Kidney glomerular epithelial cell (primary cell): ENCODE measurements at places on chromosomes 3 and 15.
A peak's percentile ranks its signal among the peaks of the same experiment; 100 is the strongest.

GRCh38 chr3:69890084-69890483, 109.4 kb upstream of the SAMMSON start:
- peak; percentile 64 for DNase-seq

DNA sequence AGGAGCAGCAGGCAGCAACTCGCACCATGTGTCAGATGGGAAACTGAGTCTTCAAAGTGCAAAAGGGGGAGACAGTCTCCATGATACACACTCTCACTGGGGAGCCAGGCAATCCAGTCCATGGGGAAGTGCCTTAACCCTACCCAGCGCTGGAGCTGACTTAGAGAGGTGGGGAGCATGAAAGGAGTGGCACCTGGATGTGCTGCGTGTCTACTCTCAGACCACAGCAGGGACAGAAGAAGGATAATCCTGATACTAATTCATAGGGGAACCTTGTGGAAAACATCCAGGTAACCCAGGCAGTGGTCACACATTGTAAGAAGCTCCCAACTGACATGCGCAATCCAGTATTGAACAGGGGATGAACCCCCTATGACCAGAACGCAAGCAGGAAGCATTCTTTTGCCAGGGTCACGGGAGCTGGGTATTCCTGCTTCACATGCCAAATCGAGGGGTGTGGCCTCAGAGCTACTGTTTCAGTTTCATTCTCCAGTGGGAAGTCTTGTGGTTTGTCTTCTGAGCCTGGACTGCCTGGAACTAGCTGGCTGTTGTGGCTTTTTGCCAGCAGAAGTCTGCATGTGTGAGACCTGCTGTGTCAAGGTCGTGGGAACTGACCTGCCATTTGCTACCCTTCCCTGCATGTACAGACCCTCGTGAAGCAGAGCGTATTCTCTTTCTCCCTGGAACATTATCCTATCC, 367.6 kb upstream of the NDN start:
- no peak for DNase-seq

- DNase-seq, result no peak
Observed at GRCh38 chr3:20589275-20589674, 403.3 kb upstream of the SGO1 start.

- peak; percentile 15 for DNase-seq
Observed at GRCh38 chr3:17032407-17033034, 147.8 kb downstream of the PLCL2 start.

GRCh38 chr3:188947401-188948280, 224.1 kb upstream of the TPRG1 start:
- peak; percentile 79 for DNase-seq

- DNase-seq, result no peak
Observed at GRCh38 chr15:31361764-31362515, 35.3 kb downstream of the KLF13 start.

GRCh38 chr3:42529468-42529867, 27.0 kb downstream of the VIPR1 start:
- DNase-seq, result no peak

DNA sequence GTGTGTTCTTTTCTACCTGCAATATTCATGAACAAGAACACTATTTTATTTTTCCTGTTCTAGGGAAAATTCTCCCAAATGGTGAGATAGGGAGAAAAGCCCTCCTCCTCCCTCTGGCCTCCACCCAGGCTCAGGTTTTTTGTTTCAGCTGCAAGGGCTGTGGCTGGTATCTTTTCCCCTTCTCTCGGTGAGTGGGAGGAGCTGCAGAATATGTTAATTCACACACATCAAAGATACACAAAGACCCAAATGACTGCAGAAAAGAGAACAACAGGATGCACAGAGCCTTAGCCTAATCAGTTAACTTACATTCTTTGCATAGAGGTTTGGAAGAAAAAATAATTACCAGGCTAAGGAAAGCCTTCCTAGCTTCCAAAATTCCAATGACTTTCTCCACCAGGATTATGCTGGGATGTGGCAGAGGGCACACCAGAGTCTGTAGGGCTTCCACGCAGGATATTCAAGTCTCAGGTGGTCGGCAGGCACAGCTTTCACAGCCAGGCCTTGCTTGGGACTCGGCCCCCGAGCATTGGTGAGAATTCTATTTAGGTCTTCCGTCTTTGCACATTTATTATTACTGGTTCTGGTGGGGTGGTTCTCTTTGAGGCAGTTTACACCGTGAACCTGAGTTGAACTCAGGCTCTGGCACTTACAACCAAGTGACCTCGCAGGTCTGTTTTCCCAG, 64.9 kb downstream of the ABHD5 start:
- DNase-seq, result no peak

DNA sequence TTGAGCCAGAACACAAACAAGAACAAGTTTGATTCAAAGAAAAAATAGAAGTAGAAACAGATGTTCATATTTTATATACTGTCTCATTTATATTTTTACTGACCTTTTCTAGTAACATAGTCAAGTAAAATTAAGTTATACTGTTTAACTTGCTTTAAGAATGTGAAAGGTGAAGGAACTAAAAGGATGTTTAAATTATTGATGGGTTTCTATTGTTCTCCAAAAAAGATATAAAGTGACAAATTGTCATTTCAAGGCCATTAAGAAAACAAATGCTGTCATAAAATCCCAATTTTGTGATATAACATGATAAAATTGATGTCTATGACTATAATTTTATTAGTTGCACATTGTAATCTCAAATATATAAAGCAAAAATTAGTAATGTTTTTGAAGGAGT, 7.3 kb downstream of the GPR149 start:
- DNase-seq, result no peak

DNA sequence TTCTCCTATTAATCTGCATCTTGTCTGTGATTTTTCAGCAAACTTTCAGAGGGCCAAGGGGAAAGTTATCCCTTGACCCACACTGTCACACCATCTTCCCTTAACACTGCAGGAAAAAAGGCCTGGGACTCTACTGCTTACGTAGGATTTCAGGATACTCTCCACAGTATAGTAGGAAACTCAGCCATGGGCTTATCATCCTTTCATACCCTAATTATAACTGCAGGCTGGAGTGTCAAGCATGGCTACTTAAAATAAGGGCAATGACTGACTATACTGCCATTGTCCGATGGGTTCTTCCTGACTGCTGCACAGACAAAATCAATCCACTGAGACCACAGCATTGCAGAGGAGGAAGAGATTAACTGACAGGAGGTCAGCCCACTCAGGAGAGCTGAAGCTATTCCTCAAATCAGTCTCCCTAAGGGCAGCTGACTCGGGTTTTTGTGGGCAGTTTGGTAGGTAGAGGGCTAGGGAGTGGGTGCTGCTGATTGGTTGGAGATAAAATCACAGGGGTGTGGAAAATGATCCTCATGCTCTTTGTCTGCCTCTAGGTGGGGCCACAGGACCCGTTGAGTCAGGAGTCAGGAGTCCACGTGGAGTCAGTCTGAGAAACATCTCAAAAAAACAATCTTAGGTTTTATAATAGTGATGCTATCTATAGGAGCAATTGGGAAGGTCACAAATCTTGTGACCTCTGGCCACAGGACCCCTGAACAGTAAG, 118.2 kb upstream of the STRIT1 start:
- DNase-seq, result no peak

GRCh38 chr3:140344082-140344454, 333.8 kb upstream of the TRIM42 start:
- no peak for DNase-seq

DNA sequence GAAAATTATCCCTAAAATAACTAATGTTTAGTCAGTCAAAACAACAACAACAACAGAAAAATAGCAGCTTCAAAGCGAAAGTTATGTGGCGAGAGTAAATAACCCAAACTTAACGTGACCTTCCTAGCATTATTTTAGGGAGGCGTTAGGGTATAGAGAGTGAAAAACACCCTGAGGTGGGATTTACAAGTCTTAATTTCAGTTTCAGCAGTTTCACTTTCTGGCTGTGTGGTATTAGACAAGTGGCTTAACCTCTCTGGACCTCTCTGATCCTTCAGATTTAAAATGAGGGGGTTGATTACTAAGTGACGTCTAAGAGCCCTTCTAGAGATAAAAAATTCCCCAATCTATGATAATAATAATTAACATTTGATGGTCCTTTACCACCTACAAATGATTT, 291.2 kb downstream of the ZBTB20 start:
- no peak for DNase-seq

DNA sequence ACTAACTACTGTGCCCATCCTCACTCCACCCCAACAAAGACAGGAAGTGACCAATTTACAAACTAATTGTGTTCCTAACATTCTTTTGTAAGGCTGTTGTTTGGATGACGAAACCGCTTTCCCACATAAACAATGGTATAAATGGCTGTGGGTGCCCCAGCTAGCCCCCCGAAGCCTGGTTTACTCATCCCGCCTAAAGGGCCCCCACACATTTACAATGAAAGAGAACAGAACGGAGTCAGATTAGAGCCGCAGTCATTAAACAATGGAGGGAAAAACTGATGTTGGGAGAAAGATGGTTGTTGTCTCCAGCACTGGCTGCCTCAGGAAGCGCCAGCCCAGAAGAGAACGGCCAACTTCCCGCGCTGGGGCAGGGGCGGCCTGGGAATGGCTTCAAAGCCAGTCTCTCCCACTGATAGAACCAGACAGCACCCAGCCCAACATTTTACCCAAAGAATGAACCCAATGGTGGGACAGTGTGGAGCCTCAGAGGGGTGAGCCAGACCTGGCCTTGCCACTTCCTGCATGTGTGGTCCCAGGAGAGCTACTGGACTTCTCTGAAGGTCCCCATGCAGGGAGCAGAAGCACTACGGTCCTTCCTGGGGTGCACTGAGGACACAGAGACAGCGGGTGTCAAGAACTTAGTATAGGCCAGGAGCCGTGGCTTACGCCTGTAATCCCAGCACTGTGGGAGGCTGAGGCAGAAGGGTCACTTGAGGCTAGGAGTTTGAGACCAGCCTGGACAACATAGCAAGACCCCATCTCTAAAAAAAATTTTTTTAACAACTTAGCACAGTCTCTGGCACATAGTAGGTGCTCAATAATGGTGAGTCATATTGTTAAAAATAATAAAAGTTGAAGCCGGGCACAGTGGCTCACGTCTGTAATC, 75.8 kb upstream of the GATA2 start:
- DNase-seq, result no peak

- DNase-seq, result no peak
Observed at GRCh38 chr3:142498397-142499180, 50.8 kb upstream of the XRN1 start.

GRCh38 chr15:64859226-64859625, 17.5 kb downstream of the PLEKHO2 start:
- no peak for DNase-seq

DNA sequence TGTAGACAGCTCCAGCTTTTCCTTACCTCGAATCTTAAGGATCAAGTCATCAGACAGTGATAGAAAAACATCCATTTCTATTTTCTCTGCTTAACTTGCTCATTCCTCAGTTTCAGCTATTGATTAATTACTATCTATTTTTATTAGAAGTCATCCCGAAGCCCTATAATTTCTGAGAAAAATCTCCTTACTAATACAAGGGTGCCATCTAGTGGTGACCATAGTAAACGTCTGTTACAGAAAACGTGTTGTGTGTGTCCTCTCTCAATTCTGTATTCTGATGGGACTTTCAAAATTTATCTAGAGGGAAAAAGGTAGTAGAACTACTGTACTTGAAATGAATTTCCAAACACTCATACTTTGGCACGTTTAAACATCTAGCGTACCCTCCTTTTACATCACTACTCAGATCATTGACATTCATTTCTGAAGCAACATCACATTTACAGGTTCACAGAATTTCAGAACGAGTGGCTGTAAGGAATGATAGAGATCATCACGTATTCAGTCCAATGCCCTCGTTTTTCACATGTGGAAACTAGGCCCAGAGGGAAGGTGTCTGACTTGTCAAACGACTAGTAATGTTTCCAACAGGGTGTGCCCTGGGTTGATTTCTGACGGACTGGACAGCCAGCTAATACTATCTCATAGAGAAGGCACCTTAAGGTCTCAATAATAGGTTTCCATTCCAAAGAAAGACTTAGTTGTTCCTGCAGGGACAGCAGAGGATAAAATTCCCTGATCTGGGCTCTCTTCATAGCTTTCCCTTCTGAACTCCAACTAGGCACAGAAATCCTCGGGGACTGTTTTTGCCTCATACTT, 25.6 kb downstream of the HACD2 start:
- peak; percentile 51 for DNase-seq

DNA sequence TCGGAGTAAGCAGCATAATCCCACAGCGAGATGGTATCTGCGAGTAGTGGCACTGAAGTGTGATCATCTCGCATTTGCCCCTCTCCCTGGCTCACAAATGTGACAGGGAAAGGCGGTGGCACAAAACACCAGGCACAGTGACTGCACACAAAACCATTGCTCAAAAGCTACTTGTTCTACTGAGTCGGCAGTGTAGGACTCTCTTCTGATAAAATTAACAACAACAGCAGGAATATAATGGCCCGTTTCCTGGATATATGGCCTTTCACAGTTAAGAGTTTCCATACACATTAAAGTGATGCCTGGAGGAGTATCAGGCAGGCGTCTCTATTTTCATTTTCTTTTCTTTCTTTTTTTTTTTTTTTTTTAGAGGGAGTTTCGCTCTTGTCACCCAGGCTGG, 69.0 kb downstream of the MYO1E start:
- DNase-seq, result no peak

DNA sequence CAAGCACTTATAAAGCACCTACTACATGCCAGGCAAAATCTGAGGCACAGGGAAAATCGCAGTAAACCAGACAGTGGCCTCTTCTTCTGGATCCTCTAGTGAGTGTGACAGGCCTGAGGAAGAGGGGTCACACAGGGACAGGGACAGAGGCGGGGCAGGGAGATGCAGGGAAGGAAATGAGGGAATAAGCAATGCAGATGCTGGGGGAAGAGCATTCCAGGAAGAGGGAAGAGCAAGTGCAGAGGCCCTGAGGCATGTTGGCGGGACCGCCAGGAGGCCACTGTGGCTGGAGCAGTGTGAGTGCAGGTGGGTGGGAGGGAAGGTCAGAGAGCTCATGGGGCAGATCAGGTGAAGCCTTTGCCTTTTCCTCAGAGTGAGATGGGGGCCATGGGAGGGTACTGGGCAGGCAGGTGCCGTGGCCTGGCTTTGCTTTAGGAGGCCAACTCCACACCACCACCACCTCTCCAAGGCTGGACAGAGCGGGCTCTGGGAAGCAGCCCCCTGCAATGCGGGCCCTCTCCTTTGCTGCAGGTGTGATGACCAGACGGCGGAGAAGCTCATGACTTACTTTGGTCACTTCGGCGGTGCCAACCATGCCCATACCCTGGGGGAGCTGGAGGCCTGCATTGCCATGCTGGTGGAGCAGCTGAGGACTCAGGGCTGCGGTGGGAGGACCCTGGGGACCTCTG, 26.8 kb upstream of the GP9 start:
- DNase-seq, result no peak
